ENCODE measurements at places on chromosomes 5 and 9.

GRCh38 chr9:84101964-84102632 lies 121.5 kb downstream of the RMI1 start:
- peak; percentile 36 for DNase-seq

GRCh38 chr5:68033961-68034571 lies 181.5 kb upstream of the PIK3R1 start:
- DNase-seq = no peak

DNA sequence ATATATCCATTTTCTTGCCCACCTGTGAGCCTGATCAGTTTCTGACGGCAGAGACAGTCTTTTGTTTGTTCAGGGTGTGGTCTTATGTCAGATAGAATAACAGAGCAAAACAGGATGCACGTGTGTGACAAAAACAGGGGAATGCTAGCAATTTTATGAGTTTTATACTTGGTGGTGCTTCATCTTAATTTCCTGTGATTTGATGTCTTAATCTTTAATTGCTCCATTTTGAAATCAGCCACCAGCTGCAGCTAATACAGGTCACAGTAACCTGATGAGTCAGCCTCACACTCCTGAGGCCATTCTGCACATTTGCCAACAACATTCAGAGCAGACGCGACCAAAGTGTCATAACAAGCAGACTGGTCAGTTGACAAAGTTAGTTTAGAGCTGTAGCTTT lies 42.3 kb upstream of the JMY start:
- DNase-seq = no peak

DNA sequence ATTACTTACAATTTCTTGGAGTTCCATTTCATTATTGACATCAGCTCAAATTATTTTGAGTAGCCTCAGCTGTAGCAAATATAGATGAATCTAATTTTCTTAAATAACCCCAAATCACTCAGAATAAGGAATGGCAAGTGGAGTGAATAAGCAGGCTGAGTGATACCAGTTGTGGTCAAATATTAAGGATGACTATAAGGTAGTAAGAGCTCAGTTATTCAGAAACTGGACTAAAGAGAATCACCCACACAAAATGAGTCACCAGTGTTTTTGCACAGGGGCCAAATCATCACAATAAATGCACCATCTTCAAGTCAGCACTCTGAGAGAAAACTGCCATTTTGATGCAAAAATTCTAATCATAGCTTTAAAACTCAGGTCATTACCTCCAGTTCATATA lies 128.9 kb upstream of the TARS1 start:
- DNase-seq = no peak

DNA sequence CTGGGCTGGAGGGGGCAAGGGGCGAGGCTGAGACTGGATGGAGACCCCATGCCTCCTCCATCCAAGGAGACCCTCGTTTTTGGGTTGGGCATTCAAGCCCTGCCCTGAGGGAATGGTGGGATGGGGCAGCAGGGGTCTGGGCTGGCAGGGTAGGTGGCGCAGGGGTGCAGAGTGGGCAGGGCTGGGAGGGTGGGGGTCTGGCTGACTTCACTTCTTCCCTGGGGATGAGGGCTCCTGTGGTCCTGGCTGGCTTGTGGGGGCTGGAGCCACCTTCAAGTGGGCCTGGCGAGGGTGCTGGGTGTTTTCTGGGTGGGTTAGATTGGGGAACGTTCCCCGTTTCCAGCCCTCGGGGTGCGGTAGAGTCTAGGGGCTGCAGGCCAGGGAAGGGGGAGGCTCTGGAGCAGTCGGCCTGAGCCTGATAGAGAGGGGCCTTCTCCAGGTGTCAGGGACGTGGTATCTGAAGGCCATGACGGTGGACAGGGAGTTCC lies 412 bp downstream of the LCN1 start:
- no peak for DNase-seq

DNA sequence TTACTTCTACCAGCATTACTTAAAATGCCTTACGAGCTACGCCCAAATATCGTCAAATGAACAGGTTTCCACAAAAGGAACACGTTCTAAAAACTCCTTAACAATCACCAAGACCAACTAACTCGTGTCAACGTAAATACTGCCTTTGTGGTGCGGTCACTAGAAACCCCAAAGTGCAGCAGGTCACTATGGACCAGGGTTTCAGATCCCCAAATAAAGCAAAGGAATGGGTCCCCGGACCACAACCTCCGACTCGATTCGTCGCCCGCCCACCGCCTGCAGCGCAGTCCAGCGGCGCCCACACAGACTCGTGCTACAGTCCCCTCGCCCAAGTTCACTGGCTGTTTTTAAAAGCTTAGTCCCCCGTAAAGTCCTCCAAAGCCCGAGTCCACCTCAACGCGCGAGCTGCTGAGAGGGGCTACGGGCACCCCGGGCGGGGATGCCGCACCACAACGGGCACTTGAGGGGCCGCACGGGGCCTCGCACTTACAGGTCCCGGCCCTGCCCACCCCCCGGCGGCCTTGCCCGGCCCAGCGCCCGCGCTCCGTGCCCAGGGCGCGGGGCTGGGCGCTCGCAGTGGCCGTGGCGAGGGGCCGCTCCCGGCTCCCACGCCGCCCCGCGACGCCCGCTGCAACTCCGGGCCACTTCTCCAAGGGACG lies 1.1 kb downstream of the NFIB start:
- DNase-seq = peak; percentile 59

GRCh38 chr5:159183247-159183646 lies 26.1 kb downstream of the RNF145 start:
- DNase-seq = no peak

GRCh38 chr9:90854637-90855175 lies 53.1 kb downstream of the SYK start:
- no peak for DNase-seq

GRCh38 chr9:136087741-136088480 lies 7.2 kb downstream of the NACC2 start:
- DNase-seq = no peak

GRCh38 chr9:112157961-112158360 lies 17.1 kb downstream of the SUSD1 start:
- DNase-seq = no peak

DNA sequence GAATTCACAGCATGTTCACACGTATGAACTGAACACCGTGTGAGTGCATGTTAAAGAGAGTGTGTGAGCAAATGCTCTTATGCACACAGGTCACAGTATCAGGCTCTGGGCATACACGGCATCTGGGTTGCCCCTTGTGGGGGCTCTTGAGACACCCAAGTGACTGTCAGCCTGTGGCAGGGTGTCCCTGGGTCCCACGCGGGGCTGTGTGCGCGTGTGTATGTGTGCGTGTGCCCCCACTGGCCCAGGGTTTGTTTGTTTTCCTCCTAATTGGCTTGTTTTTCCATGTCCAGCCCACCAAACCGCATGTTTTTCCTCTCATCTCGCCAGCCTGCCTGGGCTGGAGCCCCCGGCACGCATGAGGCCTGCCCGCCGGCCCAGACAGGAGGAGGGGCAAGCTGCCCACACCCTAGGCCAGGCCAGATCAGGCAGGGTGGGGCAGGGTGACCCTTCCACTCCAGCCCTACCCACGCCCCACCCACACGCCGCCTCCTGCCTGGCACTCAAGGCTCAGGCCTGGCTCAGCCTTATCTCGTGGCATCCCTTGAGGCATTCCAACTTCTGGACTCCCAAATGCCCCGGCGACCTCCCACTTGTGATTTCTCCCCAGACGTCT lies 28.8 kb downstream of the CNTFR start:
- no peak for DNase-seq

DNA sequence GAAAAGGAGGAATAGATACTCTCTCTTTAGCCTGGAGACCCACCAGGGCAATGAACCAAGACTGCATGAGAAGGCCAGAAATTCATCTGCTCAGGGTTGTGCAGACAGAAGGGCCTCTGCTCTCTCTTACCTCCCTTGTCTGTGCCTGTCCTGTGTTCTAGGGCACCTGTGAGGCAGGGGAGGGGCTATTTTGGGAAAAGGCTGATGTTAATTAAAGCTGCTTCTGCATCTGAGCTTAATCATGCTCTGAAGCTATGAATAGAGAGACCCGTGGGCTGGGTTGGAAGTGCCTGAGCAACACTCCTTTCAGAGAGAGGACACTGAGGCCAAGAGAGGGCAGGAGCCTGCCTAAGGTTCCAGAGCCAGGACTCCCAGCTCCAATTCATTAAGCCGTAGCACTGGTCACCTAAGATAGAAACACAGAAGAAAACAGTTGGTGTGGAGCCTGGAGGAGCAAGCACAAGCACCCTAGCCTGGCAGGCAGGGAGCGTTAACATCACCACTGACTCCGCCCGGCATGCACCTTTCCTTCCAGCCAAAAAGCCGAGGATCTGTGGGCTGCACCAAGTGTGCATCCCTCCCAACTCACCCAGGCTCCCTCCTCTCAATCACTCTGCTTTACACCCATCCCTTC lies 31.4 kb upstream of the STING1 start:
- no peak for DNase-seq

DNA sequence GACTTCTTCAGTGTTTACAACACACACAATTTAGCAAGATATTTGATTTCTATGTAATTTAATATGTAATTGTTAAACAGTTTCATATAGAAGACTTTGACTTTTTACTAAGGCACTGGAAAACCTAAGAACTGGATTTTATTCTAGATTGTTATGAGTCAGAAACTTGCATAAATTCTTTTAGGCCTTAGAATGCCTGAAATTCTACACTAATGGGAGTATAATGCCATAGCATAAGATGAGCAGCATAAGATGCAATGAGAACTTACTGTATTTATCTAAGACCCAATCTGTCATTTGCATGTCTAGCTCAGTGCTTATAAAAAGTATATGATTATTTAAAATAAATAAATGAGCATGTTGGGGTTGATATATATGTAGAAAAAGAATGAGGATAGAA lies 285.2 kb downstream of the CDH12 start:
- DNase-seq = no peak

- no peak for DNase-seq
Observed at GRCh38 chr5:158376679-158377078, 517.7 kb upstream of the CLINT1 start.

- peak; percentile 34 for DNase-seq
Observed at GRCh38 chr9:97710356-97711222, 13.4 kb upstream of the XPA start.

GRCh38 chr5:156892223-156892622 lies 42.1 kb downstream of the PPP1R2B start:
- no peak for DNase-seq

GRCh38 chr5:171701100-171701541 lies 84.5 kb upstream of the SMIM23 start:
- no peak for DNase-seq

- no peak for DNase-seq
Observed at GRCh38 chr9:115192835-115193525, 75.0 kb upstream of the TNC start.

GRCh38 chr5:142263346-142263745 lies 61.5 kb downstream of the SPRY4 start:
- DNase-seq = no peak

DNA sequence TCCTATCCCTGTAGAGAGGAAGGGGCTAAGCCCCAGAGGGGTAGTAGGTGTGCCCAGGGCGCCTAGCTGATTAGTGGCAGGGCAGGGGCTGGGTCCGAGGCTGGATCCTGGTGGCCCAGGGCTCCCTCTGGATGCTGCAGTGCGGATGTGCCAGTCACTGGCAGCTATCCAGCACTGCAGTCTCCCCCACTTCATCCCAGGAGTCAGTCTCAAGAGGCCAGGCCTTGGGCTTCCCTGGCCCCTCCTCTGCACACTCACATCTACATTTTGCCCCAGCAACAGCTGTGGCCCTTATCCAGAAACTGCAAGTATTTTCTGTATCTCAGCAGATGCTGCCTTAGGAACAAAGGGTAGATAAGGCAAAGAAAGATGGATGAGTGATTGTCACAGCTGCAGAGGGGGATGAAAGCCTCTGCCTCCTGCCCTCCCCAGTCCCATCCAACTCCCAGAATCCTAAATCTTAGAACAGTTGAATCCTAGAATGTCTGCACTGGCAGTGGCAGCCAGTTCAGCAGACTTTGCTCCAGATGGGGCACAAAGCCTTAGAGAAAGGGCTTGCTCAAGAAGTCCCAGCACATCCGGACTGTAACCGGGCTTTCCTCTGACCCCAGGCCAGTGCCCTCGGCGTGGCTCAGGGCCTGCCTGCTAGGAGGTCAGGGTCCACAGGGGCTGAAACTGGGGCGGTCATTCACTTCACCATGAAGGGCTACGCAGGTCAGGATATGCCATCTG lies 1.6 kb downstream of the ANXA6 start:
- DNase-seq = no peak

DNA sequence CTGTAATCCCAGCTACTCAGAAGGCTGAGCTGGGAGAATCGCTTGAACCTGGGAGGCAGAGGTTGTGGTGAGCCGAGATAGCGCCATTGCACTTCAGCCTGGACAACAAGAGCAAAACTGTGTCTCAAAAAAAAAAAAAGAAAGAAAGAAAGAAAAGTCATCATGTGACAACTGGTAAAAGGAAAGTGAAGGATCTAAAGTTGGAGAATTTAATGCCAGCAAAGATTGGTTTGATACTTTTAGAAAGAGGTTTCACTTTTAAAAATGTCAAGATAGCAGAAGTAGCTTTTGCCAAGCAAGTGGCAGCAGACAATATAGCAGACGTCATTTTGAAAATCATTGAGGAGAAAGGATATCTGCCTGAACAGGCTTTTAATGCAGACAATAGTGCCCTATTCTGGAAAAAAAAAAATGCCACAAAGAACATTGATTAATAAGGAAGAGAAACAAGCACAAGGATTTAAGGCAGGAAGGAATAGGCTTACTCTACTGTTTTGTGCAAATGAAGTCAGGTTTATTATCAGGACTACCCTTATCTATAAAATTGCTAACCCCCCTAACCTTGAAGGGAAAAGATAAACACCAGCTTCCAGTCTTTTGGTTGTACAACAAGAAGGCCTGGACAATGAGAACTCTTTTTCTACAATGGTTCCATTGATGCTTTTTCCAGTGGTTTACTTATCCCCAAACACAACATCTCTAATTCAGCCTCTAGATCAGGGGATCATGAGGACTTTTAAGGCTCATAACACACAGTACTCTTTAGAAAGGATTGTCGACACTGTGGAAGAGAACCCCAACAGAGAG lies 12.0 kb downstream of the PKD2L2 start:
- no peak for DNase-seq

GRCh38 chr5:135225856-135226560 lies 173.0 kb downstream of the MACROH2A1 start:
- no peak for DNase-seq

- DNase-seq = no peak
Observed at GRCh38 chr5:119379942-119380547, 24.2 kb downstream of the TNFAIP8 start.

GRCh38 chr9:19464764-19465585 lies 56.2 kb downstream of the ACER2 start:
- DNase-seq = peak; percentile 84

GRCh38 chr9:106675780-106676179 lies 187.2 kb upstream of the ZNF462 start:
- no peak for DNase-seq

GRCh38 chr5:163504079-163504931 lies 1.1 kb upstream of the MAT2B start:
- peak; percentile 23 for DNase-seq

- peak; percentile 36 for DNase-seq
Observed at GRCh38 chr9:90870621-90871326, 69.2 kb downstream of the SYK start.

DNA sequence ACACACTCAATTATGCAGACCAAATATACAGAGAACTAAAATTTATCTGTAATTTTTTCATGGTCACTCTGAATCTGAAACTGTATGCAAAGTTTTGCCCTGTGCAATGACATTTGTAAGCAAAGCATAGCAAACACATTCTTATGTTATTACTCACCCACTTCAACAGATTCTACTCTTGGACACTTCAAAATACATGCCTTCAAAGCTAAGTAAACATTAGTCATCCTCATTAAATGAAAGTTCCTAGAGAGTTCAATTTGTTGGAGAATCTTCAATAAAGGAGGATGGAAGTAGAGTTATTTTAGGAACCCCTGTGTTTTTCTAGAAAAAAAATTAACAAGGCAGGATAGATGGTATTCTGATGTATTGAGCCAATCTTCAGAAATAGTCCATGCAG lies 639.7 kb upstream of the C9orf72 start:
- DNase-seq = no peak

- DNase-seq = no peak
Observed at GRCh38 chr9:98491828-98492227, 216.9 kb downstream of the GABBR2 start.
